ENCODE measurements at places on chromosomes 6 and 20.

GRCh38 chr6:156957931-156958547, 180.9 kb downstream of the ARID1B start:
- no peak for DNase-seq

DNA sequence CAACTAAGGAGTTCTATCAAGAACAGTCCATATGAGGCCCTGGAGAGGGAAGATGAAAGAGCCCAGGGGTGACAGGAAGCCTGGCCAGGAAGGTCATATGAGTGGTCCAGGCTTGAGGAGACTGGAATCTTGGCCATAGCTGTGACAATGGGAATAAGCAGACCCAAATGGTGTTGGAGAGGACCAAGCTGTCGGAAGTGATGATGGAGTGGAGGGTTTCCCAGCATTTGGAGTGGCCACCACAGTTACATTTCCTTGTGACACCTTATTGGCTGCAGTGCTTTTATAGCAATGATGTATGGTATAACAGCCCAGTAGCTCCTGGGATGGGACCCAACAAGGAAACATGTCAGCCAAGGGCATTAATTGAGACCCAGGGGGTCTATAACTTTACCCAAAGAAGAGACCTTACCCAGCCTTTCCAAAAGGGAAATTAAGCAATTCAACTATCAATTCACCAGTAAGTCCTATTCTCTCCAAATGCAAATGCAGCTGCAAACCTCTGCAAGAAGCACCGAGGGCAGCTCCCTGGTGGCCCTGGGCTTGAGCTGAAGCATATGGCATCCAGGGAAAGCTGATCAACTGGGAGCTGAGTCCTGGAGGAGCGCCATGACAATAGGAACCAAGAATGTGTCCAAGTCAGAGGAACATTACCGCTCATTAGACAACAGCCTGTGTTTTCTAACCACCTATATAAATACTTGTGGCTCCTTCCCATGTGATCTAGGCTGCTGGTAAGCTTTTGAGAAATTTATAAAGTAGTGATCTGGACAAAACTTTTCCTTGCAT, 219.4 kb downstream of the SOD2 start:
- no peak for DNase-seq

- no peak for DNase-seq
These were observed 48.1 kb downstream of the NKX2-2 start for GRCh38 chr20:21465799-21466198.

GRCh38 chr6:146410851-146411595, 132.6 kb upstream of the RAB32 start:
- no peak for DNase-seq

DNA sequence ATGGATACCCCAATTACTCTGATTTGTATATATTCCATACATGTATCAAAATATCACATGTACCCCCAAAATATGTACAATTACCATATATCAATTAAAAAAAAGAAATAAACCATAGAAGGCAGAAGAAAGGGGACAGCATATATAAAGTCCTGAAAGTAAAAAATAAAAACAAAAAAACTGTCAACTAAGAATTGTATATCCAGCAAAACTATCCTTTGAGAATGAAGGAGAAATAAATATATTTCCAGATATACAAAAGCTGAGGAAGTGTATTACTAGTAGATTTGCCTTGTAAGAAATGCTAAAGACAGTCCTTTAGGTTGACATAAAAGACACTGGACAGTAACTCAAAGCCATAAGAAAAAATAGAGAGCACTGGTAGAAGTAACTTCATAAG, 9.3 kb upstream of the RIPOR2 start:
- DNase-seq = no peak

- no peak for DNase-seq
These were observed 34.7 kb downstream of the KIAA1755 start for GRCh38 chr20:38225900-38226263.
